EH (cell line): ENCODE measurements at places on chromosomes 11 and 22.

GRCh38 chr11:19398772-19399527, 158.2 kb upstream of the E2F8 start:
- peak; percentile 95 for DNase-seq

- DNase-seq = no peak
Measured at GRCh38 chr11:119363081-119363850, 16.8 kb upstream of the MFRP start.

GRCh38 chr11:36488096-36488495, 22.0 kb downstream of the TRAF6 start:
- no peak for DNase-seq

DNA sequence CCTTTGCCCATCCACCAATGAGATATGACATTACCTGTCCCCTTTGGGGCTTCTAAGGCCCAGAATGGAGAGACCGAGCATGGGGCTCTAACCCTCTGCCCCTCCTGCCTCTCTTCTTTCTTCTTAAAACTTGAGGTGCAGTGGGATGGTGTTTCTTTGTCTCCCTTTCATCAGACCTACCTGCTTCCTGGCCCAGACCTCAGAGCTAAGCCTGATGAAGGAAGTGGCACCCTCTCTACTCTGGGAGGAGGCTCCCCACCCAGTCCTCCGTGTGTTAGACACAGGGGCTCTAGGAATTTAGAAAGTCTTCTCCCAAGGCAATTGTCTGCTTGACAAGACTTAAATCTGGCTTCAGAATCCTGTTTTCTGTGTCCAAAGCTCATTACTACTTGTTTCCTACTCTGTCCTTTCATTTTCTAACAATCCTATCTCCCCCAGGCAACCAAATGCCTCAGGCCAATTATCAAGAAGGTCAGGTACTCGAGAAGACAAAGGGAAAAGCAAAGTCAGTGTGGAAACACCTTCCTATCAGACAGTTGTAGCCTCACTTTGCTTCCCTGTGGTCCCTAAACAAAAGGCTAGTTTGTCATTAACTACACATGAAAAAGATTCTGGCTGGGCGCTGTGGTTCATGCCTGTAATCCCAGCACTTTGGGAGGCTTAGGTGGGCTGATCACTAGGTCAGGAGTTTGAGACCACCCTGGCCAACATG, 20.3 kb upstream of the PARVA start:
- no peak for DNase-seq
